Iris pigment epithelial cell (primary cell): ENCODE measurements at places on chromosomes 5 and 9.

DNA sequence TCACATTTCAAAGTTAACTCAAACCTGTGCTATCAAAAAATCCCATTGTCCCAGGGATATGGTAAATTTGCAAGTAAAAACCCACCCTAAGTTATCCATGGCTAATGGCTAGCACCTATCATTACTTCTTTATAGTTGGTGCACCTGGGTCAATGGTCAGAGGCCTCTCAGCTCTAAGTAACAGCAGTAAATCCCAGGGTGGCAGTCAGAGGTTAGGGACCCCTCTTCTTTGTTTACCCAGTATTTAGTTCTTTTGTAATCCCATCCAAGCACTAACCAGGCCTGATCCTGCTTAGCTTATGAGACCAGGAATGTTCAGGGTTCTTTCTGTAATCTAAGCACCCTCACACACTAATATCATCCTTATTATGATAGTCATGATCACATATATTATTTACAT is 52.1 kb upstream of the WWC1 start:
- DNase-seq = no peak

DNA sequence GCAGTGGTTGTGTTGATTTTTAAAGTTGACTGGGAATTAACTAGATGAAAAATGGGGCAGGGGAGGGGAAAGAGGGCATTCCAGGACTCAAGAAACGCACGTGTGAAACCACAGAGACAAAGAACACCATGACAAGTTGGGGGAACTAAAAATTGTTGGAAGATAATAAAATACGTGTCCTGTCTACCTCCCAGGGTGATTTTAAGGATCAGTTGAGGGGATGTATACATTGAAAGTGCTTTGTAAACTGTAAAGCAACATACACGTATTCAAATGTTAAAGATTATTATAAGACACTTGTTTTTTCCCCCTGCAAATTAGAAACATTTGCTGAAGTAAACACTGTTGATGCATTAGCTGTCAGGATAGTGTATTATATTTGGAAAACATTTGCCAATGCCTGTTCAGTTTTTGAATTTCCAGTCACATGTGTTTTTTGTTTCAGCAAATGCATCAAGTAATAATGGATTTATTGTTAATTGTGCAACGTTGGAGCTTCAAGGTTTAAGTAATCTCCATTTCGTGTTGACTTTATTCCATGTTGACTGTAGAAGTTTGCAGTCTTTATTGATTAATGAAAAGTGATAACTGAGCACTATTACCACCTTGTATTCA is 412.7 kb downstream of the ACTL7B start:
- peak; percentile 17 for DNase-seq

GRCh38 chr5:76590027-76590426 is 33.2 kb downstream of the F2RL2 start:
- no peak for DNase-seq

DNA sequence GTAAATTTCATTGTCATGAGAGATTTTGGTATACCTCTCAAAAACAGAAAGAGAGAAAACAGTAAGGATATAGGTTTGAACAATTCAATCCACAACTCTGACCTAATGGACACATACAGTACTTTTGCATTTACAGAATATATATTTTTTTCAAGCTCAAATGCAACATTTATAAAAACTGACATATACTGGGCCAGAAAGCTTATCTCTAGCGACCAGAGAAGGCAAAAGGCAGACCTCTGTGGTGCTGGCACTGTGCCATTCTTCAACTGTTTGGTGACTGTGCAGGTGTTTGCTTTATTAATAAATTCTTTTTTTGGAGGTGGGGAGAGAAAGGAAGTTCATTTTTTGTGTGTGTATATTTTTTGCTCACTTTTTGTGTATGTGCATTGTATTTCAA is 6.0 kb upstream of the PLAC8L1 start:
- DNase-seq = no peak

GRCh38 chr5:119341452-119342349 is 14.1 kb upstream of the TNFAIP8 start:
- DNase-seq = no peak

DNA sequence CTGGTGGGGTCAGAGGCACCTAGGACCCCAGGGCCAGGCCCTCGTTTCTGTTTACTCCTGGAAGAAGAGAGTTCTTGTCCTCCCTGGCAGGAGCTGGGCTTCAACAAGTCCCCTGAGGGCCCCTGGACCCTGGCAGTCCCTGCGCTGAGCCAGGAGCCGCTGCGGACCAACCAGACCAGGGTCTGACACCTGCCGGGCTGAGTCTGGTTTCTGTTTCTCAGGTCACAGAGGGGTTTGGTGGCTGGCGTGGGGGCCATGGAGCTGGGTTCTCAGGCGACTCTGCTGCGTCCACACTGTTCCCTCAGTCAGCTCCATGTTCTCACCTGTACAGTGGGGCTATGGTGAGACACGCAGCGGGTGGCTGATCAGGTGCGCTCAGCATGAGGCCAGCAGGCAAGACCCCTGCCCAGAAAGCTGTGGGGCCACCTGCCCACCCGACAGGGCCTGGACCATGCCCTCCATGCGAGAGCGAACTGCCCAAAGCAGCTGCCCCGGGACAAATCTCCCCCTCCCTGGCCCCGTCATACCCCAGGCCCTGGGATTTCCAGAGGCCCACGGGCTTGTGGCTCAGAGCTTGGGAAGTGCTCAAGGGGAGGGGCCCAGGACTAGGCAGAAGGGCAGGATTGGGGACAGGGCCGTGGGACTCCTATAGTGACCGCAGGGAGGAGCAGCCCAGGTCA is 17.9 kb upstream of the NOTCH1 start:
- no peak for DNase-seq

- DNase-seq = no peak
These were observed 50.8 kb downstream of the SAXO1 start for GRCh38 chr9:18982262-18982620.

DNA sequence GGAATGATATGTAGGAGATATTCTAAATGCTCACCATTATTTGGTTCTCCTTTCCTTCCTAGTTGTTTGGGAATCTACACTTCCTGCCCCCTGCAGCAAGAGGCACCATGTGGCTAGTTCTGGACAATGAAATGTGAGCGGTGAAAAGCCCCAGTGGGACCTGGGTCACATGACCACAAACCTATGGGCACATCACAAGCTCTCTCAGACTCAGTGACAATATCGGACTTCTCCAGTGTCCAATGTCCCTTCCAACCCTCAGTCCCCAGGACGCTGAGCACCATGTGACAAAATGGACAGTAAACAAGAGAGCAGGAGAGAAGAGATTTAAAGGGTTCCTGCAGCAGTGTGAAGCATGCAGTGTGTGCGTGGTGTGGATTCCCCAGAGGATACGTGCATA is 44.6 kb upstream of the FOXE1 start:
- DNase-seq = no peak

DNA sequence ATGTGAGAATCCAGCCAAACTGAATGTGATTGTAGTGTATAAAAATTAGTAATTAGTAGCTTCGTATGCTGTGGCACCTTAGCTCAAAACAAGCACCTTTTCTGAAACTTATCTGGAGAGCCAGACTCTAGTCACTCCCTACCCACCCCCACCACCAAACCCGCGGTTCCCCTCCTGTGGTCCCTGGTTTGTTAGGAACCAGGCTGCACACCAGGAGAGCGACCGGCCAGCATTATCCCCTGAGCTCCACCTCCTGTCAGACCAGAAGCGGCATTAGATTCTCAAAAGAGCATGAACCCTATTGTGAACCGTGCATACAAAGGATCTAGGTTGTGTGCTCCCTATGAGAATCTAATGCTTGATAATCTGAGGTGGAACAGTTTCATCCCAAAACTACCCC is 498.6 kb downstream of the CHSY3 start:
- DNase-seq = no peak

DNA sequence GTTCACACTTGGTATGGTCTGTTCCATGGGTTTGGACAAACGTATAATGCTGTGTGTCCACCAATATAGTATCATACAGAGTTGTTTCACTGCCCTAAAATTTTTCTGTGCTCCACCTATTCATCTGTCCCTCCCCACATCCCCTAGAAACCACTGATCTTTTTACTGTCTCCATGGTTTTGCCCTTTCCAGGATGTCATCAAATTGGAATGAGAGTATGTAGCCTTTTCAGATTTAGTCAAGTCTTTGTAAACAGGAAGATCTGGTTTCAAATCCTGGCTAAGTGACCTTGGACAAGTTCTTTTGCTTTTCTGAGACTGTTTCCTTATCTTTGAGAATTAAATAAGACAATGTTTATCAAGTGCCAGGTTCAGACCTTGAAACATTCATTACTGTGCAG is 13.2 kb upstream of the LVRN start:
- DNase-seq = peak; percentile 85

DNA sequence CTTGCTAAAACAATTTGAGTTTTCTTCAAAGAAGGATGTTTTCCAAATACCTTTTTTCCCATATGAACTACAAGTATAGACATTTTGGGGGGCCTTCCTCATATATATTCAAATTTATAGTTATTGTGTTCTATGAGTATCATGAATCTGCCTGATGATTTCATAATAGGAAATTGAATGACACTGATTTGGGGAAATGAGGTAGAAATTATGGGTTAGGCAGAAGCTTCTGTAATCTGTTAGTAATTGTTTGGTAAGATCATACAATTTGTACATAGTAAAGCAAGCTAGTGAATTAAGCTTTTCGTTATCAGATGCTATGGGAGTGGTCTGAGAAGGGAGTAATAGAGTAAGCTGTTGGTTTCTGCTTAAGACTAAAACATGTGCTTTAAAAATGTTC is 98.0 kb downstream of the TRIO start:
- no peak for DNase-seq

GRCh38 chr5:146055432-146055831 is 49.9 kb downstream of the PLAC8L1 start:
- DNase-seq = no peak

DNA sequence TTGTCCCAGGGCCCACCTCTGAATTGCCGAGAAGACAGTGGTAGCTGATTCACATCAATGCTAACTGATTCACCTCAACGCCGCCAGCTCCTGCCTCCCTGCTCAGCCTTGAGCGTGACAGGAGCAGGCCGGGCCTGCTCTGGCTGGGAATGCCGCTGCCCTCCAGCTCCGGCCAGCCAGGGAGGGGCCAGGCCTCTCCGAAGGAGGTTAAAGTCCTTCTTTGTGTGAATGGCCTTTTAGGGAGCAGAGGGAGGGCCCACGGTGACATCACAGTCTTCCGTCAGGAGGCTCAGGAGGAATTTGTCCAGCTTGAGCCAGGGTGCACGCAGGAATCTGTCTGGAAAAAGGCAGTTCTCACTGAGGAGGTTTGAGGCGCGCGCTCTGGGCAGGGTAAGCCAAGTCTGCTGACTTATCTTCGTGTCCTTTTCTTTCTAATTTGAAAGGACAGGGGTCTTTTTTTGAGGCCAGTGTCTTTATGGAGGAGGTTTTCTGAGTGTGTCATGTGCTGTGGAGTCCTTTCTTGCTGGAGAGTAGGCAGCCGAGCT is 82.7 kb downstream of the C9orf152 start:
- peak; percentile 93 for DNase-seq

GRCh38 chr5:61167382-61167781 is 5.1 kb upstream of the SMIM15 start:
- peak; percentile 63 for DNase-seq

DNA sequence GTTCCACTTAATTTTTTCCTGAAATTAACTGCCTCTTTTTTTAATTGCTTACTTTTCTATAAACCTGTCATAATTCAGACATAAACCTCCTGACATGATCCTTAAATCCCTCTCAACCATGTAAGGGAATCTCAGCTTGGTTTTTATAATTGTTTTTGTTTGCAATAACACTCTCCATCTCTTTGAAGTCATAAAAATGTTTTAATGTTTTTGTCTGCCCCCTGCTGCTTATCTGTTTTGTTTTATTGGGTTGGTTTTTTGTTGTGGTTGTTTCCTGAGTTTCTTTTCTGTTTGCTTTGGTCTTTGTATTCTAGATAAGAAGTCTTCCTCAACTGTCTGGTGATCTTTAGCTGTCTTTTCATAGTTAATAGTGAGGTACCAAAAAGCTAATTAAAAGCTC is 142.0 kb downstream of the CDH6 start:
- DNase-seq = no peak

DNA sequence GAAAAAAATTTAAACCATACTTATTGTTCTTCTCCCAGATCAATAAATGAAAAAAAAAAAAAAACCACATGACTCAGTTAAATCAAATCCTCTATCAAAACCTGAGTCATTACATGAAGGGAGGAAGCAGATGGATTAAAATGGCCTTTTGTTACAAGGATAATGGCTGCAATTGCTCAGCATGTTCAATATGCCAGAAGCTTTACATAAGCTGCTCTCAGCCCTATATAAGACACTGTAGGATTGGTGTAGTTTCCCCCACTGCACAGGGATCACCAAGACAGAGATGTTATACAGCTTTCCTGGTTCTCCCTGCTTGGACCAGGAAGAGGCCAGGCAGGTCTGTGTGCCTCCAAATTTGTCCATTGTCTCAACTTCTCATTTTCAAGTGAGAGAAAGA is 101.6 kb upstream of the MAP1B start:
- no peak for DNase-seq

DNA sequence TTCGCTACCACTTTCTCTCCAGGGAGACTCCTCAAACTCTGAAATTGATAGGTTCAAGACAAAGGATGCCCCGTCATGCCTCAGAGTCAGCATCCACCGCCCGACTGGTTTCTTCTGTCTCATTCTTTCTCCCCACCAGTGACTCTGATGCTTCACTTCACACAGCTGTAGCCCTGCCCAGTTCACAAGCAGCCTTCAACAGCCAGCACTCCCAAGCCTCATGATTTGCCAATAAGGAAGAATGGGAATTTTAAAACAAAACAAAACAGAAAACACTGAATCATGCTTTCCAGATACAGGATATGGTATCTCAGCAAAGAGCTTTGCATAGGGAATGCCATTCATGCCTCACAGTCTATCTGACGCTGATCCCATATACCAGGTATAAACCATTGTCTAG is 371.2 kb upstream of the RORB start:
- peak; percentile 14 for DNase-seq

- no peak for DNase-seq
These were observed 56.5 kb downstream of the JAK2 start for GRCh38 chr9:5041390-5042115.

DNA sequence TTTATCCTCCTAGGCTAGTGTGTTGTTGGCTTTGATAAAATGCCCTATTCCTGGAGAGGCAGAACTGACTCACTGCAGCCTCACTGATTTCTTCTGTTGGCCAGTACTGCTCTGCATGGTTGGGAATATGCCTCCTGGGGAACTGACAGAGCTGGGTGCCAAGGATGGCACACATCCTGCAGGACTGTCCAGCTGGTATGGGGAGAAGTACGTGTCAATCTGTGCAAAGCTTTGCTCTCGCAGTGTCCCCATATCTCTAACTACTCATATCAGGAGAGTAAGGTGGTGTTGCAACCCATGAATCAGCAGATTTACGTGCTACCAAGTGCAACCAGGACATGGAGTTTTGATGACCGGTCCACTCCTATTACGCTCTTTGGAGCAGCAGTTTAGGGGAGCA is 74.7 kb downstream of the TEK start:
- peak; percentile 87 for DNase-seq

DNA sequence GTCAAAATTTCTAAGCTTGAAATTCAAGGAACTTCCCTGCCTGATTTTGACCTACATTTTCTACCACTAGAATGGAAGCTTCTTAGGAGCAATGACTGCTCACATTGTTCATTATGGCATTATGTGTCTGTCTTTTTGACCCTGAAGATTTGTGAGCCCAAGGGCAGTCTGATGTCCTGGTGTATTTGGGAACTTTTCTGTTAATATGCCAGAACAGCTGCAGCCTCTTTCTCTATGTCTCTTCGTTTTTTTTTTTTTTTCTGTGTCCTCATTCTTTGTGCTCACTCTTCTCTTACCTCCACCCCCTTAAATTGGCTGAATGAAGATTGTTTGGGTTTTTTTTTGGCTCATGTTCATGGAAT is 34.8 kb upstream of the TMC1 start:
- no peak for DNase-seq
